ENCODE measurements at places on chromosomes 1 and 21. TPM values are rescaled to one million over a fixed set of nuclear protein-coding genes. Genes with fewer than 3 reads are reported as not detected.

GRCh38 chr1:150268340-150268704, 494 bp downstream of the APH1A start:
- peaks cover 29% of the 10 kb centered on the region for H3K36me3 ChIP-seq
- no peak for DNase-seq
- peak overlapping the region; percentile 96 for H3K27ac ChIP-seq
- peaks cover 28% of the 10 kb centered on the region for H3K4me1 ChIP-seq
- no peaks in the 10 kb centered on the region for H3K27me3 ChIP-seq

- no peak overlapping the region for H3K27ac ChIP-seq
- no peaks in the 10 kb centered on the region for H3K27me3 ChIP-seq
- H3K4me1 ChIP-seq: no peaks in the 10 kb centered on the region
- H3K36me3 ChIP-seq: no peaks in the 10 kb centered on the region
Measured at GRCh38 chr1:101738475-101738874, 258.3 kb downstream of the OLFM3 start.

GRCh38 chr1:240170266-240170665, 78.6 kb downstream of the FMN2 start:
- no peaks in the 10 kb centered on the region for H3K27me3 ChIP-seq
- H3K4me1 ChIP-seq: no peaks in the 10 kb centered on the region
- no peak overlapping the region for H3K4me3 ChIP-seq
- no peaks in the 10 kb centered on the region for H3K36me3 ChIP-seq
- H3K27ac ChIP-seq: no peak overlapping the region
- DNase-seq: no peak

Gene CCDC30
- total RNA-seq: 0.64 TPM

Gene SH2D5
- 1.2 TPM for total RNA-seq

Measured in suprapubic skin (tissue), 4 donors.